MCF 10A (cell line): ENCODE measurements at places on chromosomes 3 and 15. TPM values are rescaled to one million over a fixed set of nuclear protein-coding genes. Genes with fewer than 3 reads are reported as not detected.

The SLC28A2 gene
- not detected in 2 replicates for total RNA-seq

The ZNF717 gene
- total RNA-seq = not detected in 2 replicates

The SLC9C1 gene
- total RNA-seq = not detected in 2 replicates

The LRRC31 gene
- total RNA-seq = not detected in 2 replicates

The PLA2G4B gene
- 3.8 and 5.0 TPM in 2 replicates for total RNA-seq

The SRP14 gene
- 165 and 203 TPM in 2 replicates for total RNA-seq

The CLDN11 gene
- not detected in 2 replicates for total RNA-seq

The EPHB3 gene
- 4.0 and 5.4 TPM in 2 replicates for total RNA-seq

The LSAMP gene
- not detected in 2 replicates for total RNA-seq

The ACTC1 gene
- not detected in 2 replicates for total RNA-seq

The KLHL25 gene
- total RNA-seq = 3.1 and 3.3 TPM in 2 replicates

The TRIM42 gene
- not detected in 2 replicates for total RNA-seq

The RBPMS2 gene
- total RNA-seq = 0.16 and 0.17 TPM in 2 replicates

The CIDEC gene
- not detected in 2 replicates for total RNA-seq

The PPM1M gene
- 10.4 and 14.0 TPM in 2 replicates for total RNA-seq

The ASB14 gene
- not detected in 2 replicates for total RNA-seq

The C2CD4B gene
- not detected in 2 replicates for total RNA-seq

The NR2F2 gene
- total RNA-seq = 9.6 and 10.9 TPM in 2 replicates

The BCL2A1 gene
- total RNA-seq = not detected in 2 replicates

The TM6SF1 gene
- total RNA-seq = 0.39 TPM in 1 of 2 replicates, not detected in the other

The LRRC15 gene
- total RNA-seq = not detected in 2 replicates

The NTRK3 gene
- not detected in 2 replicates for total RNA-seq

The GPR171 gene
- not detected in 2 replicates for total RNA-seq

The TIMP4 gene
- total RNA-seq = not detected in 2 replicates

The SCG5 gene
- total RNA-seq = 4.0 and 7.4 TPM in 2 replicates

The IREB2 gene
- 43.4 and 50.1 TPM in 2 replicates for total RNA-seq

The DLL4 gene
- 0.10 TPM in 1 of 2 replicates, not detected in the other for total RNA-seq

The MST1R gene
- total RNA-seq = 66.4 and 103 TPM in 2 replicates

The TMCO5A gene
- total RNA-seq = not detected in 2 replicates

The FGF12 gene
- total RNA-seq = 0.09 TPM in 1 of 2 replicates, not detected in the other

The FOXP1 gene
- 49.0 and 51.1 TPM in 2 replicates for total RNA-seq

The NPHP3 gene
- 14.4 and 21.8 TPM in 2 replicates for total RNA-seq

The DNAH1 gene
- 3.0 and 7.6 TPM in 2 replicates for total RNA-seq

The CADM2 gene
- not detected in 2 replicates for total RNA-seq

The TGM5 gene
- 0.12 TPM in 1 of 2 replicates, not detected in the other for total RNA-seq

The ST8SIA2 gene
- not detected in 2 replicates for total RNA-seq

The CELSR3 gene
- total RNA-seq = 17.6 and 21.5 TPM in 2 replicates

The ROPN1 gene
- total RNA-seq = not detected in 2 replicates

The SI gene
- total RNA-seq = not detected in 2 replicates

The DAZL gene
- not detected in 2 replicates for total RNA-seq
